ENCODE measurements at places on chromosomes 3 and 15.

- no peak for DNase-seq
Observed at GRCh38 chr3:20186600-20187004, 596 bp upstream of the SGO1 start.

DNA sequence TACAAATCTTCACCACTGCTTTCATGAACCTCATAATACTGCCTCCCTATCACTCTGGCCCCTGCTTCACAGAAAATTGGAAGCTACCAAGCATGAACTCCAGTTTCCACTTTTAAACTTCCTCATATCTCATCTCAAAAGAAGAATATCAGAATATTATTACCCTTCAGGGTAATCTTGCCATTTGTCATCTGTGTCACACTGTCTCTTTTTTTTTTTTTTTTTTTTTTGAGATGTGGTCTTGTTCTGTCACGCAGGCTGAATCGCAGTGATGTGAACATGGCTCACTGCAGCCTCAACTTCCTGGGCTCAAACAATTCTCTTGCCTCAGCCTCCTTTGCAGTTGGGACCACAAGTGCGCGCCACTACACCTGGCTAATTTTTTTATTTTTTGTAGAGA lies 80.4 kb upstream of the TCF12 start:
- no peak for DNase-seq

- DNase-seq, result no peak
Observed at GRCh38 chr3:108462899-108463298, 47.5 kb downstream of the MYH15 start.

DNA sequence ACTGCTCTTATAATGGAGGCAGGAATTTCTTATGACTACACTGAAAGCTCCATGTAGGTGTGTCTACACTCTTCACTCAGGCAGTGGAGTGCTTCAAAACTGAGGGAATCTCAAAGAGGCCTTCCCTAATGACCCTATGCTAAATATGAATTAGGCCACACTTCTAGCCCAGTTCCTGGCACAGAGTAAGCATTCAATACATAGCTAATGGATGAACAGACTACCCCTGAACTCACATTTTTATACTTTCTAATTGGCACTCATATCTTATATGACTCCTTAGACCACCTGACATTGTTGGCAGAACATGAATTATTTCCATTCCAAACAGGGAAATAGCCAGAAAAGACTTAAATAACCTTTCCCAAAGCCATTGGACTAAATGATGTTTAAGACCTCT lies 3.4 kb downstream of the RARRES1 start:
- DNase-seq, result no peak

DNA sequence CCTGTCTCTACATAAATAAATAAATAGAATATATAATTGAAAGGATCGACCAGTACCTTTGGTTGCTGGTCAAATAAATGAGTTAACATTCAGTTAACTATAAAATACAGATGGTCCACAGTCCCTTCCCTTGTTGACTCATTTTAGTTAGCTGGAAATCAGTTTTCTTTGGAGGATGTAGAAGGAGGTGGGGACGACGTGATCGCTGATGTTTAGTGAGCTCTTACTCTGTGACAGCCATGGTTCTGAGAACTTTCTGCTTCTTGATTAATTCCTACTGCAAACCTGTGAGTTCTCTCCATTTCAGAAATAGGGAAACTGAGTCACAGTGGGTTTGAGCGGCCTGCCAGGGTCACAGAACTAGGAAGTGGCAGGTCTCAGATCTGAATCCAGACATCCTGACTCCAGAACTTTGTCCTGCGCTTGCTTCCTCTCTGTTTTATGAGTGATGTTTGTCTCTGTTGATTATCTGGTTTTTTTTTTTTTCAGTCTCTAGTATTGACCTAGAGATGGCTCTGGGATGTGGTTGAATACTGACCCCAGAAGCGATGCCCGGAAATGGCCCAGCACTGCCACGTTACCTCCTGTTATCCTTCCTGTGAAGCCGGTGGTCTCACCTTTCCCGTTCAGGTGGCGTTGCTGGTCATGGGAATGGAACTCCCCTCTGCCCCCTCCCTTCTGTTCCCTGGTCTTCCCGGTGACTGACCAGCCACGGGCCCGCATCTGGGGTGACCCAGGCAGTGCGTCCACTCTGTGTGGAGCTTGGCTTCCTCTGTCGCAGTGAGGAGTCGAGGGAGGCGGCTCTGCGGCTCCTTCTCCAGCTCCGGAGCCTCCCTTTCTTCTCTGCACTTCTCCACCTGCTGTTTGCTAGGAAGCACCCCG lies 18.2 kb downstream of the SYNM start:
- no peak for DNase-seq

GRCh38 chr3:46615050-46615775 lies 2.9 kb downstream of the FAM240A start:
- DNase-seq, result no peak

- no peak for DNase-seq
Observed at GRCh38 chr3:187102073-187102634, 37.1 kb downstream of the RPL39L start.

DNA sequence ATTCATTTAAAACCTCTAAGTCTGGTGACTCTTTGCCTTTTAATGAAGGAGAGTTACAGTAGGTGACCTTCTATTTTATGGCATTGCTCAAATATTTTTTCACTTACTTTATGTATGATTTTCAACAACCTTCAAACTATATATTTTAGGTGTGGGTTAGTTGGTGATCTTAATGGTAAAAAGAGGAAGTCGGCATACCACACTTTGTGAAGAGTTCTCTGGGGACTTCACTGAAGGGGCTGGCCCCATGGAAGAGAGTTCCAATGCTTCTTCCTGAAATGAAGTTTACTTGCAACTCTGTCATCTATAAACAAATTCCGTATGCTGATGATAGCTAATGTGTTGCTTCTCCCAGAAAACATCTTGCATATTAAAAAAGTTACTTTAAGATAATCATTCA lies 647.0 kb upstream of the SGO1 start:
- DNase-seq, result no peak

GRCh38 chr3:117019082-117019713 lies 309.6 kb downstream of the TUSC7 start:
- peak; percentile 3 for DNase-seq

DNA sequence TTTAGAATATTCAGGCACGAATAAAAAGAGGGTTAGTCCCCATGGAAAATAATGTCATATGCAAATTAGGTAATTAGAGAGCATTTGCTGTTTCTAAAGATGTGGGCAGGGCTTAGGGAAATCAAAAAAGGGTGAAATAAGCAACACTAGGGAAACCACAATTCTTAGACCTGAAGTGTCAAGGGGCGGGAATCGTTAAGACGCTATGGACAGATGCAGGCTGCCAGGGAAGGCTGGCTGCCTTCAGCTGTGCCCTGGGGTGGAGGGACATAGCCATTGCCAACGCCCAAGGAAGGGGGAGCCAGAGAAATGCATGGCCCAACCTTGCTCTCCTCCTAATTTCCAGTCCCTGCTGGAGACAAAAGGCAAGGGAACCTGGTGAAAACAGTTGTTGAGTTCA lies 141.7 kb upstream of the PROK2 start:
- DNase-seq, result no peak

- peak; percentile 22 for DNase-seq
Observed at GRCh38 chr3:130759692-130760338, 13.2 kb upstream of the PIK3R4 start.

DNA sequence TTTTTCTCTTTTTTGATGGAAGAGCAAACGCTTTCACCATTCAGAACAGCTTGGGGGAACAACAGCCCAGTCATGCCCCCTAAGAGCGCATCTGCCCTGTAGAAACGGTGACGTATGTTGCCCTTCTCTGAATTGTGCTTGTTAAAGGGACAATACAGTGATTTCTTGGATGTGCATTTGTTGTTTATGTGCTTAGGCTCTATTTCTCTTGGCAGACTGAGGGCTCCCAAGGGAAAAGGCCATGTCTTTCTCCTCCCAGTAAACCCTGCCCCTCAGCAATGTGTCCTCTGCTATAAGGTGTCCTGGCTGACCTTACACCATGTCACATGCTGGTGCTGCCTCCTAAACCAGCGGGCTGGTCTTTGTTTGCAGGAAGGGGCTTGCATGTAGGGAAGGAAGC lies 346.1 kb downstream of the EPHB1 start:
- no peak for DNase-seq

DNA sequence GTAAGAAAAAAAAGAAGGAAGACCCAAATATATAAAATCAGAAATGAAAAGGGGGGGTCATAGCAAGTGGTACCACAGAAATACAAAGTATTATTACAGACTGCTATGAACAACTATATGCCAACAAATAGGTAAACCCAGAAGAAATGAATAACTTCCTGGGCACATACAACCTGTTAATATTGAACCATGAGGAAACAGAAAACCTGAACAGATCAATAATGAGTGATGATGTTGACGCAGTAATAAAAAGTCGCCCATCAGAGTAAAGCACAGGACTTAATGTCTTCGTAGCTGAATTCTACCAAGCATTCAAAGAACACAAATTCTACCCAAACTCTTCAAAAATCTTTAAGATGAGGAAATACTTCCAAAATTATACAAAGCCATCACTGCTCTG lies 921.6 kb upstream of the SEMA6D start:
- DNase-seq, result no peak

- DNase-seq, result no peak
Observed at GRCh38 chr15:101198800-101199199, 53.0 kb downstream of the CHSY1 start.

GRCh38 chr15:99729920-99730319 lies 3.3 kb downstream of the LYSMD4 start:
- no peak for DNase-seq

GRCh38 chr3:130918328-130918727 lies 24.4 kb downstream of the ATP2C1 start:
- no peak for DNase-seq

DNA sequence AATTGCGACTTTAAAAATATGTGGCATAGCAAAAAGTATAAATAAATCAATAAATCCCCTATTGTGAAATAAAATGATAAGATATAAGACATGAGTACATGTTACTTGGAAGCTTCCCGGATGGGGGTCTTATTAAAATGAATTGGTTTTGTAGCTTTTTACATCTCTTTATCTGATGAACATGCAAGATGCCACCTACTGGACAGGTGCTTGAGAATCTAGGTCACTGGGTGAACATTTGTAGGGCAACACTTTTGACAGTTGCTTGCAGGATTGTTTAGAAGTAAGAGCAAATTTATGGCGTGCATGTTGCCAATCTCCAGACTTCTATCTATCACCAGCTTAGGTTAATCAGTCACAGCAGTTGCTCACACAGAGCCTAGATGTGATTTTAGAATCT lies 362.7 kb upstream of the SUCLG2 start:
- DNase-seq, result no peak

DNA sequence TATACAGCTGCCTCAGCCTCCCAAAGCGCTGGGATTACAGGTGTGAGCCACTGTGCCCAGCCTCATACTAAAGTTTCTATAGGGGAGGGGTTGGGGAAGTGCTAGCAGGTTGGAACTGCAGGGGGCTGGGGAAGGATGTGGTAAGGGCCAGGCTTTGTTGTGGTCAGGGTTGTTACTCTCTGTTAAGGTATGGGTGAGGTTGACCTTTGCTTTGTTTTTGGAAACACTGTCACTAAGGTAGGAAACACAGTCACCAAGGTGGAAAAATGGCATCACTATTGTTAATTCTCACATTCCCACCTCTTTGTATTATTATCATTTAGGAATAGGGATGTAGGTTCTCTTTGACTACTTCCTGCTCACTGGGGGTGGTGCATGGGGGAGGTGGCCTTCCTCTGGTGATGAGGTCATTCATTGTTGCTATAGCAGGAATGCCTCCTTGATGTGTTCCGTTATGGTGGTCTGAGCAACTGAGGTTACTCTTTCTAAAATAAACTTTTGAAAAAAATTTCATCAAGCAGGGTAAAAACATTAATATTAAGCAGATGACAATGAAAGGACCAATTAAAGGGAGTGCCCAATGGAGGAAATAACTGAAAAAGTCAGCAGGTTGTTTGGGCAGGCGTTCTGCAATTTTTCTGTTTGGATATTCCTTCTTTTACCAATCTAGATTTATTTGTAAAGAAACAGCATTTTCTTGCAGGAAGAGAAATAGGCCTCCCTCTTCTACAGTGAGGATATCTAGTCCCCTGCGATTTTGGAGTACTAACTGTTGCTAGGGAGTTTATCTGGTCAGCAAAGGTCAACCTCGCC lies 150.5 kb downstream of the WDR76 start:
- no peak for DNase-seq

DNA sequence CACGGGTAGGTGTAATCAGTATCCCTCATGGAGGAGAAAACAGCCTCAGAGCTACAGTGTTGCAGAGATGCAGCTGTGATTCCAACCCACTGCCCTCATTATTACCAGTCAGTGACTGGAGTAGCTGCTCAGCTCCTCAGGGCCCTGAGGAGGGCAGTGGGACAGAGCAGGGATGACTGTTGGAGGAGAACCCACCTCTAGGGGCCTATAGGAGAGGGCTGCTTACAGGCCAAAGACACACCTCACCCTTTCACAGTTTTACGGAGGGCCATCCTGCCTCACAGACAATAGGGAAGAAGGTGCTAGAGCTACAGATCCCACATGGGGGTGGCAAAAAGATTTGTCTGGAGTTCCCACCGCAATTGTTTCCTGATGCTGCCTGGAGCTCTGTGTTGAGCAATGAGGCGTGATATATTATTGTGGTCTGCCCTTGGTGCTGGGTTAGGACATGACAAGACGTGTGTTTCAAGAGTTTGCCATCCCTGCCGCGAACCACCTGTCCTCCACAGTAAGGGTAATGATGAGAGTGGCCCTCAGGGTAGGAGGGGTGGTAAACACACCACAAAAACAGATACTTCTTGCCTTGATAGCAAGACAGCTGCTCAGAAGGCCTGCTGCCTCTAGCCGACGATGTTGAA lies 140.5 kb upstream of the TPM1 start:
- no peak for DNase-seq

GRCh38 chr15:85401108-85401774 lies 20.8 kb downstream of the AKAP13 start:
- DNase-seq, result no peak

DNA sequence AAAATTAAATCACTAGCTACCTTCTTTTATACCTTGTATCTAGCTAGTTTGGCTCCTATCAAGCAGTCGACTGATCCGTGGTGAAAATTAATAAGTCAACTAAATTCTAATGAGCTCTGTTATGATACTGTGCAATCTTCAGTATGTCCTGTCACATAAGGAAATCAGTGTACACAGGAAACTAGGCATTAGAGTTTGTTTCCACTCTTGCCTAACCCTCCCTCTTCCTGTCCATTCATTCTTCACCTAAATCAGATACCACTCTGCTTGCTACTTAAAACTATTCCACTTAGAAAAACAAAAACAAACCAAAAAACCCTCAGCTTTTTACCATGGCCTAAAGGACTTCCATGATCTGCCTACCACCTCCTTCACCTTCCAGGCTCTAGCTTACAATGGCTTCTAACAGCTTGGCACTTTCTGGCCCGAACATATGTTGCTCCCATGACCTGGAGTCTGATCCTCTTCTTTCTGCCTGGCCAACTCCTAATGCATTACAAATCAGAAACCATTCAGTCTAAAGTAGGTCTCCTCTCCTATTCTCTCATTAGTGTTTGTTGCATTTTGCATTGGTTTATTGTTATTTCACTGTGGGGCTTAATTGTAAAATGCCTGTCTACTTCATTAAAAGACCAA lies 7.9 kb downstream of the RFC4 start:
- DNase-seq, result no peak

DNA sequence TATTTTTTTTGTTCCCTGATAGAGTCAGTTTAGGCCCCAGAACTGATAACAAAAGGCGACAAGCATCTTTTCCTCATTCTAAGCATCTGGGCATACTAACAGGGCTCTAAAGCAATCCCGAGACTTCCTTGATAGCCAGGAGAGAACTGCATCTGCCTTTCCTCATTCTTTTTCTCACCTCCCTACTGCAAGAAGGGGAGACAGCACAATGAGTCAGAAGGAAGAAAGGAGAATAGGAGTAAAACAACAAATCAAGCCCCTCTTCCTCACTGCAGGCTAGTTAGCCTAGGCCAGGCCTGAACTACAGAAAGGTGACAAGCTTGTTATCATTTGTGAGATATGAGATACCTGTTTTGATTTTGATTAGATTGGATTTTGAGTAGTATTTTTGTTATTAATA lies 97.9 kb downstream of the NAALADL2 start:
- no peak for DNase-seq

Data from H54 (cell line).